MCF 10A (cell line): ENCODE measurements at places on chromosomes 11 and 22.

DNA sequence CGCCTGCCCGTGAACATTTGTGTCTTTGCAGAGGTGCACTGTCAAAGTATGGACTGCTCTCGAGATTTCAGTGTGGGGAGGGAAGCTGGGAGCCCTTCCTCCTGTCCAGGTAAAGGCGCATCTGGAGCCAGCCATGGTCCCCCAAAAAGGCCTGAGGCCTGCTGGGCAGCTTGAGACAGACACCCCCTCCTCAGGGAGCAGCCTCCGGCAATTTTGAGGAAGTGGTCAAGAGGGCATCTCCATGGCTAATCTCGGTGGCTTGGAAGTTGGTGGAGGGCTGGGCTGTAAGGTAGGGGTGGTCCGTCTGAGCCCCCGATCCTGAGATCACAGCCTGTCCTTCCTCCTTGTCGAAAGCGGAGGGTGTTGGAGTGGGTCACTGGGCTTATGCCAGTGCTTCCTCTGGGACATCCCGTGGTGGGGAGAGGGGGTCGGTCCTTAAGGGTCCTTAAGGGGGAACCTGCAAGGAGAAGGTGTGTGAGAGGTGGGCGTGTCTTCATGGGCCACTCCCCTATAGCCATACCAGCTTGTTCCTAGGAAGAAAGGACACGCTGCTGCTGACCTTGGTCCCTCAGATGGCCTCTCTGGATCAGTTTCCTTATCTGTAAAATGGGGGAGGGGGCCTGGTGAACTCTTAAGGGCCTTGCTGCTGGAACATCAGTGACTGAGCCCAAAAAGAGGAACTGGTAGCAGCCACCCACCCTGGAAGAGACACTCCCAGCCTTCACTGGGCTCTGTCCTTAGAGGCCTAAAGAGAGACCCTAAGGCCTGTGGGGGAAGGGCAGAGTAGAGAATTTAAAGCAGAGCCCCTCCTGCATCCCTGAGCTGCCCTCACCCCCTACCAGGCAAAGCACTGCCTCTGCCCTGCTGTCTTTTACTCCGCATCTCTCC lies 2.6 kb downstream of the KCNC1 start:
- DNase-seq = no peak

DNA sequence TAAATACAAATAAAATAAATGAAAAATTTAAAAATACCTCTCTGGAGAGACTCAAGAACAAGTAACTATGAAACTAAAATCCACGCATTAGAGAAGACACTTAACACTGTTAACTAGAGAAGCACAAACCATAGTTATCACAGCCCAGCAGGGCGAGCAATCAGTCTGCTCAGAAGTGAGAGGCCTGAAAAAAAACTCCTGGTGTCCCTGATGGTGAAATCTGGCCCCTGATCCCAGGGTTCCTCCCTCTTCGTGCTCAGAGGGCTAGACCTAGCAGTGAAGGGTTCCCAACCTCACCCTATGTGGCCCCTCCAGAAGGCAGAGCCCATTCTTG lies 49.7 kb upstream of the VPREB1 start:
- DNase-seq = no peak

GRCh38 chr11:18752502-18752901 lies 26.5 kb upstream of the IGSF22 start:
- DNase-seq = no peak

- DNase-seq = no peak
These were observed 592.9 kb downstream of the TBC1D22A start for GRCh38 chr22:47355388-47355725.

- DNase-seq = no peak
These were observed 99.4 kb upstream of the AKIP1 start for GRCh38 chr11:8811571-8811970.
